ENCODE measurements at places on chromosomes 2 and 18. TPM values are rescaled to one million over a fixed set of nuclear protein-coding genes. Genes with fewer than 3 reads are reported as not detected.

The TMEM131 gene
- total RNA-seq: 43.9 TPM

The ZAP70 gene
- 5.6 TPM for total RNA-seq

The IL36B gene
- total RNA-seq: not detected

The CFC1 gene
- total RNA-seq: not detected

The SERPINB12 gene
- not detected for total RNA-seq

The STK25 gene
- 125 TPM for total RNA-seq

The AQP4 gene
- 453 TPM for total RNA-seq

The NAT8 gene
- not detected for total RNA-seq

The DLX2 gene
- not detected for total RNA-seq

The OSR1 gene
- total RNA-seq: 41.5 TPM

The CCDC93 gene
- 49.0 TPM for total RNA-seq

The GAL3ST2 gene
- not detected for total RNA-seq

The RNPEPL1 gene
- 89.3 TPM for total RNA-seq

The NHEJ1 gene
- total RNA-seq: 14.0 TPM

The CRYGD gene
- not detected for total RNA-seq

The ANKRD62 gene
- not detected for total RNA-seq

The GAREM1 gene
- 10.3 TPM for total RNA-seq

The RNF125 gene
- 4.3 TPM for total RNA-seq

The SETBP1 gene
- total RNA-seq: 27.5 TPM

The QPCT gene
- total RNA-seq: 11.5 TPM

The EGR4 gene
- not detected for total RNA-seq

The SCG2 gene
- total RNA-seq: 3.8 TPM

The GAD1 gene
- total RNA-seq: not detected

The DES gene
- 101 TPM for total RNA-seq
